ENCODE measurements at places on chromosomes 5 and 9.

DNA sequence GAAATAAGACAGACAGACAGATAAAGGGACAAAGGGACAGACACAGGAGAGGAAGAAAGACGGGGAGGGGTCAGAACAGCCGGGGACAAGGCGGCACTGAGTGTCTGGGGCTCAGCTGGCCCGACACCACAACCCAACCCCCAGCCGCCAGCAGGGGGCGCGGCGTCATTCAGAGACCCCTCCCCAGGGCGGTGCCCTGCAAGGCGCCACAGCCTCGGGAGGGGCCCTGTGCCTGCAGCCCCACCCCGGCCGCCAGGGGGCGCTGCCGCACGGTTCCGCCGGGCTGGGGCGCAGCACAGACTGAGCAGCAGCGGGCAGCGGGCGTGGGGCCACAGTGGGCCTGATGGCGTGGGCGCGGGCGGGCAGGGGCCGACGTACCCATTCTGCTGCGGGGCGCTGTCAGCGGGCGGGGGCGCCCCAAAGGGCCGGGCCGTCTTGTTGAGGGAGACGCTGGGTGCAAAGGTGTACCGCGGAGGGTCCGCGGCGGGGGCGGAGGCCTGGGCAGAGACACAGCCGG, 5.9 kb downstream of the PDLIM7 start:
- DNase-seq, result no peak

GRCh38 chr9:112743216-112743836, 7.2 kb upstream of the SNX30 start:
- DNase-seq, result no peak

- DNase-seq, result no peak
Measured at GRCh38 chr9:136808806-136809158, 1.0 kb downstream of the RABL6 start.

GRCh38 chr5:150609843-150610584, 30.4 kb upstream of the SYNPO start:
- DNase-seq, result no peak

- DNase-seq, result no peak
Measured at GRCh38 chr5:90440644-90441043, 31.1 kb upstream of the CETN3 start.

GRCh38 chr5:137113161-137113560, 386.0 kb downstream of the SPOCK1 start:
- no peak for DNase-seq

GRCh38 chr5:171258737-171259415, 50.2 kb upstream of the TLX3 start:
- no peak for DNase-seq

DNA sequence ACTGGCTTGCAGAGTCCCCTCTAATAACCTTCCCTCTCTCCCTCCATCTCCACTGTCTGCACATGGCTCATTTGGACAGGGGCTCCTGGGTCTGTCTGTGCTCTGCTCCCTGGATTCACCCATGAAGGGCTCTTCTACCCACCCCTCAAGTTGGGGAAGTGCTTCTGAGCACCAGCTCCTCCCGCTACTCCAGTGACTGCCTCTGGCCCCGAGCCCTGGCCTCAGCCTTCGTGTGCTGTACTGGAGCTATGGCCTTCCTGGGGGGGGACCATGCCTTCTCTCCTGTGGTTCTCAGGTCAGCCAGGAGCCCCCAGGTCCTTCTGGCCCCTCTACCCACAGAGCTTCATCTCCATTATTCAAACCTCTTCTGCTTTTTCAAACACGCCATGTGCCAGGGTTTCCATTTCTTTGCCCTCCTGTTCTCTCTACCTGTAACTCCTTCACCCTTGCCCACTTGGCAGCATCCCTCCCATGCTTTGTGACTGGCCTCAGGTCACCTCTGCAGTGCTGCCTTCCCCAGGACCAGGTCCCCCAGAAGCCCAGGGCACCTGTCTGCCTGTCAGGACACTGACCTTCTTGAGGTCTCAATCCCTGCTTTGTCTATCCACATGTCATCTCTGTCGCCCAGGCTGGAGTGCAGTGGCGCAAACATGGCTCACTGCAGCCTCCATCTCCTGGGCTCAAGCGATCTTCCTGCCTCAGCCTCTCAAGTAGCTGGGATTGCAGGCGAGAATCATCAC, 9.5 kb downstream of the SH3PXD2B start:
- no peak for DNase-seq

GRCh38 chr5:30968971-30969370, 224.5 kb upstream of the CDH6 start:
- DNase-seq, result no peak

- DNase-seq, result no peak
Measured at GRCh38 chr5:10499776-10500175, 58.1 kb downstream of the ROPN1L start.

DNA sequence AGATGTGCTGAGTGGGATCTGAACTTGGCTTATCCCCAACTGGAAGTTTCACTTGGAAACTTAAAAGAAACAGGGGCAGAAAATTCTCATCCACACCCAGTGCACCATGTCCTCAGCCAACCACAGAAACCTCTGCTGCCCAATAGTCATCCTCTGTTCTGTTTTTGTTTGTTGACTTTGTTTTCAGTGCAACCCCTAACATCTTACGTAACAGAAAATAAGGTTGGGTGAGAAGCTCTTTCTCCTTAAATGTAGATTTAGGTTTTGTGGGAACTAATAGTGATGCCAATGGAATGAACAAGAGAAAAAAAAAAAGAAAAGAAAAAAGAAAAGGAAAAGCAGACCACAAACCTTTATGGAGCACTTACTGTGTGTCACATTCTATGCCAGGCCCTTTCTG, 262.8 kb downstream of the PAPPA start:
- DNase-seq, result no peak

GRCh38 chr5:126984632-126985031, 45.7 kb downstream of the MARCHF3 start:
- no peak for DNase-seq

GRCh38 chr9:76107482-76107881, 217.0 kb downstream of the PCSK5 start:
- DNase-seq, result no peak

- DNase-seq, result no peak
Measured at GRCh38 chr5:158198636-158199035, 339.7 kb upstream of the CLINT1 start.

DNA sequence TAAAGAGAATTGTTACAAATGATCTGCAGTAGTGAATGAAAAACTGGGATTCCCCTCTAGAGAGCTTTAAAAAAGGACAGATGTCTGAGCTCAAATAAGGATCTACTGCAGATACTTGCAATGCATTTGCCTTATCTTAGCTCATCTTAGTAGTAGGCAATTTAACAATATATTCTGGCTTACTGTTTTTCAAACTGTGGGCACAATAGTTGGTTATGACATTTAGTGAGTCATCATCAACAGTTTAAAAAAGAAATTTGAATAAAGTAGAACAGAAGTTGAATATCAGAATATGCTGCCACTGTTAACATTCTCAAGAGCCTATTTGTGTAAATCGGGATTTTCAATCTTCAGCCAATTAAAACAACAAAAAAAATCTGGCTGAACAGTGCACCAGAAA, 6.7 kb upstream of the CAST start:
- DNase-seq, result no peak

DNA sequence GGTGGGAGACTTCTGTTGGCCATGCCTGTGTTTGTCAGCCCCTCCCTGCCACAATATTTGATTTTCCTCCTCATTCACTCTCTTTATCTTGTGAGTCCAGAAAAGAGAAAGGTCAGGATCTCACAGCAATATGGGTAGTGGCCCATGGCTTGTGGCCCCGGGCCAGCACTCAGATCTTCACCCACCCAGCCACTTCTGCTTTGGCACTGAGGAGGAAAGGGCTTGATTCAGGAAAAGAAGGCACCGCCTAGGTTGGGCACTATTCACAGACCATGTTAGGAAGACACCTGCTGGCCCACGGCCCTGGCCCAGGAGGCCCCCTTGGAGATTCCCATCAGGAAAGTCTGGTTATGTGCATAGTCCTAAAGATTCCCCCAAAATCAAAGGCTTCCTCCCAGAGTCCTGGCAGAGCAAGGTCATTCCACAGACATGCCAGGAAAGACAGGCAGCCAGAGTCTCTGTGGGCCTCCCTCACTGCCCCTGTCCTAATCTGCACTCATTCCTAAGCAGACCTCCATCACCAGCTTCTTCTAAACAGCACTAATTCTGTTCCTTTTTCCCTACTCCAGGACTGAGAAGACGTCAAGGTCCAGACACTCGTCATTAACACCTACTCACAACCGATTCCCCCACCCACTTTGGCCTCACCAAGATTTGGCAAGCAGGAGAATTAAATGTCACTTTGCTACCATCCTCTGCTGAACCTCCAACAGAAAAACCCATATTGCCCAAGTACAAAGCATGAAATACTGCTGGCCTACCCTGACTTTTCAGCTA, 179.3 kb downstream of the DEPDC1B start:
- DNase-seq, result no peak

DNA sequence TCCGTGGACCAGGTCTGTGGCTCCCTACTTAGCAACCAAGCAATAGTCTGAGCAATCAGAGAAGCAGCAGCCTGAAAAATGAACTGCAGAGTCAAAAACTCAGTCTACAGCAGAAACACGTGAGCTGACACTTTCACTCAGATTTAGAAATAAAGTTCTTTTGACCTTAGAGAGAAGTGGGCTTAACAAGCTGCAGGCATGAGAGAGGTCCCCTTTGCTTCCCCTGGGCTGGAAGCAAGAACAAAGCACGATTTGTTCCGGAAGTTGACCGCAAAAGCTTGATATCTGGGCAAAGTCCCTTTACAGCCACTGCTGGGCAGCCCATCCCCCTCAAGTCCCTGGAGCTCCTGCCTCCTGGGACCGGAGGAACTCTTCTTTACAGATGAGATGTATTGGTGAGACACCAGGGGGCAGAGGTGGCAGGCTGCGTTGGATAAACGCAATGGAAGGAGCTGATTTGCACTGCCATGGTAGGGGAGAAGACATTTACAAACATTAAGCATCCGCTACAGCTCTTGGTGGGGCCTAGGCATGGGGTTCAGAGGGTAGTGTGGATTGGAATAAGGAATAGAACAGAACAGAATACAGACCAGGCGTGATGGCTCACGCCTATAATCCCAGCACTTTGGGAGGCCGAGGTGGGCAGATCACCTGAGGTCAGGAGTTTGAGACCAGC, 5.8 kb upstream of the SOWAHA start:
- DNase-seq, result no peak

- DNase-seq, result no peak
Measured at GRCh38 chr5:174725991-174726601, 1.7 kb downstream of the MSX2 start.

- no peak for DNase-seq
Measured at GRCh38 chr5:82487131-82487530, 209.0 kb upstream of the RPS23 start.

- DNase-seq, result peak; percentile 40
Measured at GRCh38 chr9:19229595-19230354, 718 bp upstream of the DENND4C start.

DNA sequence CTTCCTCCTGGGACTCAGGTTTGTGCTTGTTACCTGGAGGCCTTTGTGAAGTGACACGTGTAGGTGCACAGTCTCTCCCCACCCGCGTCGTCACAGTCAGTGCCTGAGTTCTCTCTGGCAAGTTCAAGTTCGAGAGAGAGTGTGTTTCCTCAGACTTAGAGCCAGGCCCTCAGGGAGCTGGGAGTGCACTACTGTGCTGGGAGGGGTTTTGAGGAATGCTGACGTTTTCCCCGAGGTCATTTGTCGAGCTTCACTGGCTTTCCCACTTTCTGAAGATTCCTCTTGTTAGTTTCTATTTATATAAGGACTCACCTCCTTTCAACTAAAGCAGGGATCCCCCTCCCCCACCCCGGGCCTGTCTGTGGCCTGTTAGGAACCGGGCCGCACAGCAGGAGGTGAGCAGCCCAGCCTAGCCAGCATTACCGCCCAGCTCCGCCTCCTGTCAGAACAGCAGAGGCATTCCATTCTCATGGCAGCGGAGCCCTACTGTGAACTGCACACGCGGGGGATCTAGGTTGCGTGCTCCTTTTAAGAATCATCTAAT, 209.2 kb downstream of the DIRAS2 start:
- DNase-seq, result no peak

- DNase-seq, result no peak
Measured at GRCh38 chr5:166377756-166378155, 1913.7 kb upstream of the WWC1 start.

DNA sequence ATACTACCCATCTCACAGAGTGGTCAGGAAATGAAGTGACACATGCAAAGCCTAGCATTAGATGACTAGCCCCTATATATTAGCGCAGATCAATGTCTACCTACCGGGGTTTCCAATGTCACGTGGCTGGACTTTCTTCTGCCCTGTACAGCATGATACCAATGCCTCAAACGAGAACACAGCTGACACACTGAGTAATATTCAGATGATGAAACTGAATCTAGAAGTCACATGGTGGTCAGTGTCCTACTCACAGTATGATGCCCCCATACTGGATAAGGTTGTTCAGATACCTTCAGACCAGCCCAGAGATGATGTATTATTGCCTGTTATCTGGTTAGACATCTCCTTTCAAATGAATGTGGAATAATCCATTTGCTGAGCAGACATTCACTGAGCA, 71.1 kb upstream of the FRRS1L start:
- no peak for DNase-seq

GRCh38 chr5:146825033-146825432, 53.5 kb downstream of the PPP2R2B start:
- DNase-seq, result no peak

DNA sequence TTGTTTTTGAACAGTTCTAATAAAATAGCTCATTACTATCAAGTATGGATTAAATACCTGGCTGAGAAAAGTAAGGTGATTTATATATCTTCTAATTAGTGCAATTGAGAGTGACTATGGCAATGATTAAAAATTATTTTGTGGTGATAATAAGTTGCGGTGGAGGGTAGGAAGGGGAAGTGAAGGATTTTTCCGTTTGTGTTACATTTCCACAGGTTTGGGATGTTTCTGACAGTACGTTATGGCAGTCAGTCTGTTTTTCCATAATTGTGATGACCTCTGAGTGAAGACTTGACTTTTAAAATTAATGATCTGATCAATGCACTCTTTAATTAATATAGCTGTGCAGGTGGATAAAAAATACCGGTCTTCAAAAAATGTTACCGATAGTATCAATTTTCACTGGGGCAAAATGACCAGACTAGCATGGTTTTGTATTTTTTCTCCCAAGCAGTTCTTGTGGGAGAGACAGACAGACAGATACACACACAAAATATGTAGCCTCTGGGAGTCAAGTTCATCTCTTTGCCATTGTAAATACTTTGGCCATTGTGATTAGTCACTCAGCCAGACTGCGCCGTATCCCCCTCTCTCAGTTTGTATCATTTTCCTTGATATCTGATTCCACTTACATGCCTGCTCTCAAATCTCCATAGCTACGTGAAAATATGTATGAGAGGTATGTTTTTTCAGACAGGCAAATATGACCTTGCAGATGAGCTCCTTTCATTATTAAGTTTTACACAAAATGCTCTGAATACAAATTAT, 60.2 kb downstream of the ARHGAP26 start:
- DNase-seq, result no peak

- DNase-seq, result no peak
Measured at GRCh38 chr9:96603305-96604003, 16.2 kb downstream of the CDC14B start.
